Adipose tissue (tissue), 3 donors: ENCODE measurements at places on chromosomes 6 and 20. TPM values are rescaled to one million over a fixed set of nuclear protein-coding genes. Genes with fewer than 3 reads are reported as not detected.

Gene ID1
- polyA plus RNA-seq, result 82.2 TPM

Gene DAAM2
- polyA plus RNA-seq, result 51.6 TPM

Gene TFAP2D
- not detected for polyA plus RNA-seq

Gene HECA
- polyA plus RNA-seq, result 23.4 TPM

Gene SLC12A5
- 0.39 TPM for polyA plus RNA-seq
